GM03348 (cell line): ENCODE measurements at places on chromosomes 13 and 19.

GRCh38 chr19:42498169-42498757 lies 30.0 kb downstream of the CEACAM1 start:
- no peak for DNase-seq

- no peak for DNase-seq
Observed at GRCh38 chr19:33503030-33503429, 18.6 kb downstream of the PEPD start.

DNA sequence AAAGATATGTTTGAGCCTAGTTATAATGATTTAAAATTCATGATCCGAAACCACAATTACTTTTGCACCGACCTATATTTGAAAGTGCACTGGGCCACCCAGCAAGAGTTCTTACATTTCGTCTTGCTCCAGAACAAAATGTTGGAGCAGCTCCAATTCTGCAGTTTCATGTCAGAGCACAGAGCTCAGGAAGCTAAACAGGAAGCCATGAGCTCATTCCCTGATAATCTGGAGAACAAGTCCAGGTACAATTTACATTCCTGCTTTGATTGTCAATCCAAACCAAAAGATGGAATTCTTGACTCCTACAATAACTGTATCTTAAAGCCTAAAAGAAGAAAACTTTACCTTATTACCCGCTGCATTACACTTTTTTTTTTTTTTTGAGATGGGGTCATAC lies 131.8 kb downstream of the KCTD12 start:
- no peak for DNase-seq

DNA sequence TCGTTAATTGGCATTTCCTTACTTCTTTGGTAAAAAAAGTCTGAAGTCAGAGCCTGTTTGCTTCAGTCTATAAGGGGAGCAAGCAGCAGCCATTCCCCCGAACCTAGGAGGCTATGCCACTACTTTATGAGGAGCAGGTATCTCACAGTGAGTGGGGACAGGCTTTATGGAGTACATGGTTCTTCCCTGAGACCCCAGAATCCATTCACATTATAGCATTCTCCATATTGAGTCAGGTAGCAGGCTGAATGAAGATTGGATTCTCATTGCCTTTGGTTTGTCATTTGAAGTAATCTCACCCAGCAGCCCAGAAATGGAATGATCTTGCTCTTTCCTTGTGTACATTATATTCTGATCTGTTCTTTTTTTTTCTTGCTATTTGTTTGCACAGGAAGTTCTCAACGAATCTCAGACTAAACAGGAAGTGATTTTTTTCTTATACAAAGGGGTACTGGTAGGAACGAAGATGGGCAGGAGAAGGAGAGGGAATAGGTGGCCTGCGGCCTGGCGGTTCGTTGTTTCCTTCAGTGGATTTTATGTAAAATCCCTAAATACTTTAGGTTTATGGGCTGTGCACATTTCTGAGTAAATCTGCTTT lies 74.4 kb downstream of the ARHGAP35 start:
- DNase-seq = no peak

DNA sequence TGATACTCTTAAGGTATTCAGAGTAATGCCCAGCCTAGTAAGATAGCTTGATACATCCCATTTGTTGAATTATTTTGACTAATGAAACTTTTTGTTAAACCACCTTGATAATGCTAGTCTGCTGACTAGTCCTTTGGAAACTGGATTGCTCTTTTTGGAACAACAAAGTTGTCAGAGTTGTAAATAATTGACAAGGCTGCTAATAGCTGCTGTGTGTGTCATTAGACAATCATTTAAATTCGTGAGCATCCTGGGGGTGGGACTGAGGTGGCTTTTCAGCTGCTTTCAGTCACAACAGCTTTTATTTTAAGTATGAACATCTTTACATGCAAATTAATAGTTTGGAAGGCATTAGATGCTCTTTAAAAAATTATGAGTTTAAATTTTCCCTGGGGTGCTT lies 153.5 kb downstream of the HS6ST3 start:
- no peak for DNase-seq

GRCh38 chr19:6822311-6822670 lies 49.8 kb downstream of the VAV1 start:
- DNase-seq = no peak

DNA sequence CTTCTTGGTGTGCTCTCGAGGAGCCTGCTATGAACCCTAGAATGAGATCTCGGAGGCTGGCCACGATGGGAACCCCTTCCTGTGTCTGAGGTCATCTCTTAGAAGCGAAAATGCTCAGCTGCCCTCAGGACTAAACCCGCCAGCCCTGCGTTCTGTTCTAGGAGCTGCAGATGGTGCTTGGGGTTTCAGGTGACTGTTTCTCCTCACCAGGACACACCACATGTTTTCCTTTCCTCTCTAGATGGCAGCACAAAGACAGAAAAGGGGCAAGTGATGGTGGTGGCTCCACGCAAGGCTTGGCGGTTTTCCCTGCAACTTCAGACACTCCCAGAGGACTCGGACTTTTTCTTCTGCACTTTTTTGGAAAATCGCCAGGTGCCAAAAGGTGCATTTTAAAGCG lies 60.1 kb downstream of the RNASEH2B start:
- DNase-seq = no peak

- no peak for DNase-seq
Observed at GRCh38 chr19:16449330-16449961, 22.3 kb downstream of the EPS15L1 start.
